Pulmonary artery endothelial cell (primary cell): ENCODE measurements at places on chromosomes 11 and 22.

DNA sequence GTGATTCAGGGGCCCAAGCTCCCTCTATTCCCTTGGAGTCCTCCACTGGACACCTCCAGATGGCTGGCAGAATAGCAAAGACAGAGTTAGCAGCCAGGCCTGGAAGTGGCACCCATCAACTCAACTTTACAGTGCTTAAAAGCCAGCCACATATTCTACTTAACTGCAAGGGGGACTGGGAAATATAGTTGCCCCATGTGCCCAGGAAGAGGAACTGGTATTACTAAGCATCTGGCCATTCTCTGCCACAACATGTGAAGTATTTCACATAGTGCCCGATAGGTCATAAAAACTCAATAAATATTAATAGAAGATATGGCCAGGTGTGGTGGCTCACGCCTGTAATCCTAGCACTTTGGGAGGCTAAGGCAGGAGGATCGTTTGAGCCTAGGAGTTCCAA lies 5.5 kb upstream of the IL10RA start:
- no peak for DNase-seq

DNA sequence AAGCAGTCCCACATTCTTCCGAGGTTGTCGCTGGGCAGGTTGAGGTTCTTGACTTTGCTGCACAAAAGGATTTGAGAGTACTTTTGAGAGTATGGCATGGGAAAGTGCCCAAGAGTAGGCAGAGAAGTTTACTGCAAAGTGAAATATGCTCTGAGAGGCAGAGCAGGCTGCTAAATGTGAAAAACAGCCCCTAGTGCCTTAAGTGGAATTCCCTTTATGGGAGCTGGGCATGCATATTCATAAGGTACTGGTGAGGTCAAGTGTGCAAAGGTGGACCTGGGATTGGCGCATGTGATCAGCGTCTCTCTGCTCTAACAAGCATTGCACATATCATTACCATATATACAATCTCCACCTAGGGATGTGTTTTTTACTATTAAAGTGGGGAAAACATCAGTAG lies 12.0 kb upstream of the APOL4 start:
- no peak for DNase-seq

DNA sequence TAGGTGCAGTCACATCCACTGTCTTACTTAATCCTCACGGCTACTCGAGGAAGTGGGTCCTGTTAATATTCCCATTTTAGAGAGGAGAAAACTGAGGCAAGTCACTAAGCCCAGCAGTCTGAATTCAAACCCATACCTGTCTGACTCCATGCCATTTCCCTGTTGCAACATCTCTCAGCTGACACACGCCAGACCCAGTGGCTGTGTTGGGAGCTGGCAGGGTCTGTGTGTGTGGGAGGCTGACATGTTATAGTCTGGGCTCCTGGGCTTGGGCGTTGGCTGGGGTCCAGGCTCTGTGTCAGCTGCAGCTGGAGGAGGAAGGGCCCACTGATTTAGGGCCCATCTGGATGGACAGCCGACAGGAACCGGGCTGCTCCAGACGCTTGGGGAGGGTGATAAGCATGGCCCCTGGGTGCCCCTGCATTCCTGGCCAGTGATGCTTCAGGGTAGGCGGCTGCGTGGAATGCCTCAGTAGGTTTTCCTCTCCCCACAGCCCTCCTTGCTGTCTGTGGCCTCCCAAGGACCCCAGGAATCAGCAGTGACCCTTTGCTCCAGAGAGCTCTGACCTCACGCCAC lies 562.5 kb downstream of the MN1 start:
- peak; percentile 91 for DNase-seq

GRCh38 chr11:17230867-17231851 lies 23.4 kb upstream of the PIK3C2A start:
- no peak for DNase-seq

GRCh38 chr11:37916331-37916730 lies 1318.3 kb upstream of the RAG2 start:
- DNase-seq: no peak

GRCh38 chr22:27460591-27461347 lies 340.8 kb downstream of the MN1 start:
- no peak for DNase-seq

DNA sequence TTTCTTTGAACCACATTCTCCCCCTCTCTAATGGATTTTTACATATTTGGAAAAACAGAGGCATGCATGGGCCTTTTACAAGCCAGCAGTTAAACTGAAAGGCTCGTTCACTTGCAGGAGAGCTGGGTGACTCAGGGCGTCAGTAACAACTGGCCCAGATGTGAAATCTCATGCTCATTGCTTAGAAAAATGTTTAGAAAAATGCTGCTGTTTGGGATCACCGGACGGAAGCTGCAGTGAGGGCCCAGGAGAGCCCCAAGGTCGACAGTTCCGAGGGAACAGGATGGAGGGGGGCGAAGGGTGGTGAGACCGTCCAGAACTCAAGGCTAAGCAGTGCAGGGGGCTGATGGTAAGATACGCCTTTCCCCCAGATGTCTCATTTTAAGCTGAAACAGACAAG lies 41.7 kb upstream of the SMTN start:
- DNase-seq: no peak

GRCh38 chr11:65298131-65298535 lies 16.5 kb upstream of the CDC42EP2 start:
- DNase-seq: no peak

- DNase-seq: no peak
Observed at GRCh38 chr11:3202759-3203158, 15.9 kb downstream of the MRGPRG start.

DNA sequence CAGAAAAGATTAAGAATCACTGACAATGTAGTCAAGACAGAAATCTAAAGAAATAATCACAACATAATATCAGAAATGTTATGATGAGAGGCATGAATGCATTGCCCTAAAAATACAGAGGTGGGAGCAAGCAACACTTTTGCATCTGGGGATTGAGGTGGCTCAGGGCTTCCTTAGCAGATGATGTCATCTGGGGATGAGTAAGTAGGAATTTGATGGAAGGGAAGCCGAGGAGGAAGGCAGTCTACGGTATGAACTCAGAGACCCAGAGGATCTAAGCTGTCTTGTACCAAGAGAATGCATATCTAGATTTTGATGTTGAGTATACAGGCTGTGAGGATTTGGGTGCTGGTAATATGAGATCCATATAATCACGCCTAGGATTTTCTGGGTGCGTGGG lies 193.0 kb upstream of the SNX19 start:
- DNase-seq: no peak

DNA sequence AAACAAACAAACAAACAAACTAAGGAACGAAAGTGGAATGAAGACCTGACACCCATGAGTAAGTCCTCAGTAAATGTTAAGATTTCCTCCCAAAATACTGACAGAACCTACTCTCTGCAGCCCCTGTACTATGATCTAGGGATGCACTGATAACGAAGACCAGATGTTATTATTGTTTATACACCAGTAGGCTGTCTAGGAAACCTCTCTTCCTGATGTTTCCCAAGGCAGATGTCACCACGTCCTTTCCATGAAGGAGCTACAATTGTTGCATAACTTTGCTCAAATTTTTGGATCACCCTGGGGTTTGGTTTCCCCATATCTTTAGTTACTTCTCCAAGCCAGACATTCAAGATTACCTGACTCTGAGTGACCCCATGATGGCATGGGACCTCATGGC lies 340.7 kb downstream of the MIAT start:
- no peak for DNase-seq

DNA sequence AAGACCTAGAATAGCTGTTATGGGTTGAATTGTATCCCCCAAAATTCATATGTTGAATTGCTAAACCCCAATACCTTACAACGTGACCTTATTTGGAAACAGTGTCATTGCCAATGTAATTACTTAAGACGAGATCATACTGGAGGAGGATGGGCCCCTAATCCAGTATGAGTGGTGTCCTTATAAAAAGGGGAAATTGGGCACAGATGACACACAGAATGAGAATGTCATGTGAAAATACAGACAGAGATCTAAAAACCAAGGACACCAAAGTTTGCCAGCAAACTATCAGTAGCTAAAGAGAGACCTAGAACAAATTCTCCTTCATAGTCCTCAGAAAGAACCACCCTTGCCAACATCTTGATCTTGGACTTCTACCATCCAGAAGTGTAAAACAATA lies 127.7 kb downstream of the ATXN10 start:
- DNase-seq: no peak

- DNase-seq: no peak
Observed at GRCh38 chr11:5596607-5597201, at the start of gene TRIM6. Gene TRIM6, plus strand, starts transcription at chr11:5596637. Its CDS starts 261 bp downstream, at chr11:5596898.

DNA sequence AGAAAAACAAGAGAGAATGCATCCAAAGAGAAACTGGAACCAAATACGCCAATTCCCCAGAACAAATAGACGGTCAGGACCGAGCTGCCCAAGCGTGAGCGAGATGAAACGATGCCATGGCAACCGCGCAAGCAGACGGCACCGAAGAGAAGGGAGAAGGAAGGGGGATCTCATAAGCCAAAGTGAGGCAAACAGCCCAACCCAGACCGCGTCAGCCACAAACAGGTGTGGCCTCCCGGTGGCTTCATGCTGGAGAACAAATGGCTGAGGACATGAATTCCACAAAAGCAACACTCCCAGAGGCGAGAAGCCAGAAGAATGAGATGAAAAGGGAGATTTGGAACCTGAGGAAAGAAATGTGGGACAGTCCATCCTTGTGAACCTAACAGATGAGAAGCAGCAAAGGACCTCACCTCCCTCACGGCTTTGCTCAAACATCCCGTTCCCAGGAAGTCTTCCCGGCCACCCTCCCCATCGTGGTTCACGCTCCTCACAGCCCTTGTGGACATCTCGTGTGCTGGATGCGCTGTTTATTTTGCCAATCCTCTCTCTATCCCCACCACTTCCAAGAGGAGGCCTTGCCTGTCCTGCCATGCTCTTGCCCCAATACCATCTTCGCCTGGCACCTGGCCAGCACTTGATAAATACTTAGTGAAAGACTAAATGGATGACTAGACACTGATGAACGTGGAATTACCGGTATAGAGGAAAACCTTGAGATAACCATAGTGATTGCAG lies 89.1 kb upstream of the RTL6 start:
- no peak for DNase-seq

DNA sequence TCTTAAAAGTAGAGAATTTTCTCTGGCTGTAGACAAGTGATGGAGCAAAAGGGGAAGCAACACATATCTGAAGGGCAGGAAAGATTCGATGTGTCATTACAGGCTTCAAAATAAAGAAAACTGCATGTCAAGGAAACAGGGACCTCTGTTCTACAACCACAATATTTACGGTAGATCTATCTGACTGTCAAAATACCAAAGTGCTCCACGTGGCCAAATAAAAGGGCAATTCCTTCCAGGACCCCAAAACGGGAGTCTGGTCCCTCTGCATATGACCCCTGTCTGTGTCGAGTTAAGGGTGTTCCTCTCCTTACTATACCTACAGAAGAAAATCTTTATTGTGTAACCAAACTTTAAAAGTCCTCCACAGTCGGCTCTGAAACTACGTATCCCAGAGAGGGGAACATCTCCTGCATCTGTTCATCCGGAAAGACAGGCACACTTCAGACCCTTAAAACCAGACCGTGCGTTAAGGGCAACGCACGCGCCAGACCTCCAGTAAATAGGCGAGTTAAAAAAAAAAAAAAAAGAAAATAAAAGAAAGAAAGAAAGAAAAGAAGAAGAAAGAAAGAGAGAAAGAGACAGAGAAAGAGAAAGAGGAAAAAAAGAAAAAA lies 756 bp downstream of the CLNS1A start:
- no peak for DNase-seq

DNA sequence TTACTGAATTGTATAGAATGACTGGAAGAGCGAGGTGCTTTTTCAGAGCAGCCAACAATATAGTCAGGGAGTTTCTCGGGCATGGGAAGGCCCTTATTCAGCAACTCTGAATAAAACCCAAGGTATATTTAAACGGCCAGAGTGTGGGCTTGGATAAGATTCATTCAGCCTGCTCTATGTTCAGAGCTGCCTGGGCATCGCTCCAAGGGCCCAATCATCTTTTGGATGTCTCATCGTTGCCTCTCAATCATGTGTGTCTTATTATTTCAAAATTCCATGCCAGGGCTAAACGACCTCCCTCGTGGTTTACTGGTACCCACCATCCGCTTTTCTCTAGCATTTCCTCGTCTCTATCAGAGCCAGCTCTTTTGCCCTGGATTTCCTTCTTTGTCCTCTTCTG lies 19.5 kb upstream of the NTM start:
- no peak for DNase-seq

DNA sequence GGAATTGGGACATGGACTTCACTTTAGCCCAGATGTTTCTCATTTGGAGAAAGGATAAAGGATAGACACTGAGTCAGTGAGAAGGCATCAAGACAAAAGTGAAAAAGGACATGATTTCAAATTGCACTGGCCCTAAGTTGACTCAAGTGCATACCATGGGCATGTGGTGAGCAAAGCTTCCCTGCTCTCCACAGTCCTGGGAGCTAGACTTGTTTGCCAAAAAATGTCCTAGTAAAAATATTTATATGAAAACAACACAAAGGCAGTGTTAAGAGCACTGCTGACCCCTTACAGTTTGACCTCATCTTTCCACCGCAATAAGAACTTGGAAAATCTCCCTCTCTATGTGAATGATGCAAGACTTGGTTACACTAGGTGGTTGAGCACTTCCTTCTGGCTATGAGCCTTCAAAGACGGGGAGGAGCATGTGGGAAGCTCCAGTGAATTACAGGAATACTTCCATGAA lies 46.5 kb upstream of the FIBIN start:
- DNase-seq: no peak

- DNase-seq: no peak
Observed at GRCh38 chr22:46622081-46622521, 1.9 kb downstream of the GRAMD4 start.

DNA sequence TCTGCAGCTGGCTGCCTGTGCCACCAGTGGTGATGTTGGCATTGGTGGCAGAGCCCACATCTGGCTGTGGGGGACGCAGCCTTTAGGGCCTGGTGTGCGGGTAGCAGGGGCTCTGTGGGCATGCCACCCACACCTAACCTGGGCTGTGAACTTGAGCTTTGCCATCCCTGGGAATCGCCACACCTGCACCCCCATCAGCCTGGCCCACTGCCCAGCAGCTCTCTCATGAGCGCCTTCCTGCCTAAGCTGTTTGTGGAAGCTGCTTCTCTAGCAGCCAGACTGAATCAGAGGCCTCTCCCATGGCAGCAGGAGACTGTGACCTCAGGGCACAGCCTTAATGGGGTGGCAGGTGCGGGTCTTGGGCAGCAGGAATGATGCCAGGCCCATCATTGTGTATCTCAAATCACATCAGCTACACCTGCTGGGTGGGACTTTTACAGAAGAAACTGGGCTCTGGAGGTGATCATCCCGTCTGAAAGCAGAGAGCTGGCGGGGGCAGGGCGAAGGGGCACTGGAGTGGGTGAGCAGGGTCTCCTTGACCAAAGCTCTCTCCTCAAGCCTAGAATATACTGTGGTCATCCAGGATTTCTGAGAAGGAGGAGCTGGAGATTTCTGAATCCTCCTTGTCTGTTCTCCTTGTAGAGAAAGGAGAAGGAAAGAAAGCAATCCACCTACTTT lies 17.8 kb upstream of the CARS1 start:
- DNase-seq: no peak

DNA sequence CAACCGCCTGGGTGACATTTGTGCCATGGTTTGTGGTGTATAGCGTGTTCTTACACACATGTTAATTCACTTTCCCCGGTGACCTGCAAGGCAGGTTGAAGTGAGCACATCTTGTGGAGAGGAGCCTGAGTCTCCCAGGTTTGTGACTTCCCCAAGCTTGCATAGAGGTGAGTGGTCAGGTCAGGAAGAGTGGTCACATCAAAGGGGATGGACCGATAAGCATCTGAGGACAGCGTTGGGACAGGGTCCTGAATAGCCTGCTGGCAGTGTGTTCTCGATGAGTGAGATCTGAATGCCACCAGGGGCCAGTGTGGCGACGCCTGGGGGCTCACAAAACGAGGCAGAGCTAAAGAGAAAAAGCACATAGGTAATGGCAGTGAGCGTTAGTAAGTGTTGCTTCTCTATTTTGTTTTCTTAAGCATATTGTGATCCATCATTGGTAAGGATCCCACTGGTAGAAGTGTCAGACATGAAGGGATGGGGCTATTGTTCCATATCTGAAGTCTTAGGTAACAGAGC lies 154.6 kb downstream of the GRIK4 start:
- DNase-seq: no peak
